ENCODE measurements at places on chromosomes 1 and 21.

GRCh38 chr1:200889571-200889970 lies 5.1 kb upstream of the INAVA start:
- DNase-seq: no peak
- no peaks in the 10 kb centered on the region for H3K36me3 ChIP-seq
- H3K4me1 ChIP-seq: peaks cover 18% of the 10 kb centered on the region
- no peak overlapping the region for H3K27ac ChIP-seq
- no peak overlapping the region for H3K4me3 ChIP-seq

DNA sequence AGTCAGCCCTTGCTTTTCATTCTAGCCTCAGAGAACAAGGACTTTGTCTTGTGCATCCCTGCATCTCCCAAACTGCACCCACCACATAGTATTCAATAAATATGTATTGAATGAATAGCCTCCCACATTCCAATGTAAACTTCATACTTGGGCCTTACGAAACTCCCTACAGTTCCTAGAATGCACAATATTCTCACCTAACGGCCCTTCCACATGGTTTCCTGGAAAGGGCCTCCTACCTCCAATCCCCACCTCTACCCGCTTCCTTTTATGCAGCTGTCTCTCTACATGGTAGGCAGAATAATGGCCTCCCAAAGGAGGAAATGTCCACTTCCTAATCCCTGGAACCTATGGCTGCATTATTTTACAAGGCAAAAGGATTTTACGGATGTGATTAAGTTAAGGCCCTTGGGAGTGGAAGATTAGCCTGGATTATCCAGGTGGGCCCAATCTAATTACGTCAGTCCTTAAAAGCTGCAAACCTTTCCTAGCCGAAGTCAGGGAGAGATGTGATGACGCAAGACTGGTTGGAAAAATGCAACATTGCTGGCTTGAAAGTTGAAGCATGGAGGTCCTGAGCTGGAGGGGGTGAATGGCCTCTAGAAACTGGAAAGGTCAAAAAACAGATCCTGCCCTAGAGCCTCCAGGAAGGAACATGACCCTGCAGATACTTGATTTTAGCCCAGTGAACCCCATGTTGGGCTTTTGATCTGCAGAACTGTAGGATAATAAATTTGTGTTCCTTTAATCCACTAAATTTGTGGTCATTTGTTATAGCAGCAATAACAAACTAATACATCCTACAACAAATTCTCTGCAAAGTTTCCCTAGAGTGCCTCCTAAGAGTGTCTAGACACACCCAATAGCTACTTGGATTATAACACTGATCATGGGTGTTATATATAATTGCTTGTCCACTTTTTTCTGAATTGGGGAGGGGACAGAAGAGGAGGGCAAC lies 5.2 kb upstream of the PIK3C2B start:
- H3K27ac ChIP-seq: no peak overlapping the region
- no peak for DNase-seq
- no peaks in the 10 kb centered on the region for H3K36me3 ChIP-seq
- no peaks in the 10 kb centered on the region for H3K4me1 ChIP-seq
- no peak overlapping the region for H3K4me3 ChIP-seq

DNA sequence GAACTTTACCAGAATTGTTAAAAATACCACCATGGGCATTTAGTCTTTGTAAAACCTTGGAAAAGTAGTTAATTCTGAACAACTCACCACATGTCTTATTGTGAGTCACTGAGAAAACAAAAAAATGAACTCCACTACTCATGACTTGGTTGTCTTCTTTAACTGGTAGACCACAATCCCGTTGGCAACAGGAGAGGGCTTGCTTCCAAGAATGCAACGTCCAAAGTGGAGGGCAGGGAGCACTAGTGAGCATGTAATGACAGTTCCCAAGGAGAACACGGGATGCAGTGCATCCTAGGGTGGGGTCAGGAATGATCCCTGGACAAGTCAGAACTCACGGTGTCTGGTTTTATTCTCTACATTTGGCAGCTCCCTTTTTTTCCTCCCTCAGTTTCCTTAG lies 15.2 kb upstream of the HMCN1 start:
- no peak overlapping the region for H3K27ac ChIP-seq
- no peaks in the 10 kb centered on the region for H3K36me3 ChIP-seq
- H3K4me3 ChIP-seq: no peak overlapping the region
- no peaks in the 10 kb centered on the region for H3K27me3 ChIP-seq
- H3K4me1 ChIP-seq: no peaks in the 10 kb centered on the region

- peaks cover 28% of the 10 kb centered on the region for H3K27me3 ChIP-seq
- peak; percentile 21 for DNase-seq
- no peak overlapping the region for H3K27ac ChIP-seq
- no peaks in the 10 kb centered on the region for H3K4me1 ChIP-seq
These were observed 168.4 kb upstream of the CACNA1E start for GRCh38 chr1:181314959-181315358.

- DNase-seq: no peak
- H3K27ac ChIP-seq: no peak overlapping the region
- no peaks in the 10 kb centered on the region for H3K27me3 ChIP-seq
- no peaks in the 10 kb centered on the region for H3K4me1 ChIP-seq
- H3K4me3 ChIP-seq: no peak overlapping the region
These were observed 76.3 kb downstream of the RUSC1 start for GRCh38 chr1:155396874-155397476.

DNA sequence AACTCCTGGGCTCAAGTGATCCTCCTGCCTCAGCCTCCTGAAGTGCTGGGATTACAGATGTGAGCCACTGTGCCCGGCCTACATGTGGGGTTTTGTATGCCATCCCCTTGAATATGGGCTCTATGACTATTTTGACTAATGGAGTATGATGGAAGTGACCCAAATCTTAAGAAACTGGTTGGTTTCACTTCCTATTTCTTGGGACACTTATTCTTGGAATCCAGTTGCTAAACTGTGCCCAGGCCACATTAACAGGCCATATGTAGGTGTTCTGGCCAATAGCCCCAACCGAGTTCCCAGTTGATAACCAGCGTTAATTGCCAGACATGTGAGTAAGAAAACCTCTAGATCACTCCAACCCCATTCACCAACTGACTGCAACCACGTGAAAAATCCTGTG lies 36.3 kb upstream of the CLIC4 start:
- no peak overlapping the region for H3K4me3 ChIP-seq
- H3K27ac ChIP-seq: no peak overlapping the region
- H3K4me1 ChIP-seq: no peaks in the 10 kb centered on the region
- no peaks in the 10 kb centered on the region for H3K36me3 ChIP-seq
- no peaks in the 10 kb centered on the region for H3K27me3 ChIP-seq

GRCh38 chr1:63276624-63277023 lies 45.7 kb upstream of the FOXD3 start:
- DNase-seq: no peak
- H3K4me1 ChIP-seq: no peaks in the 10 kb centered on the region
- no peak overlapping the region for H3K4me3 ChIP-seq
- H3K27me3 ChIP-seq: no peaks in the 10 kb centered on the region
- no peaks in the 10 kb centered on the region for H3K36me3 ChIP-seq

GRCh38 chr1:192592981-192593708 lies 17.6 kb downstream of the RGS1 start:
- no peak overlapping the region for H3K27ac ChIP-seq
- no peaks in the 10 kb centered on the region for H3K4me1 ChIP-seq
- H3K36me3 ChIP-seq: no peaks in the 10 kb centered on the region
- H3K4me3 ChIP-seq: no peak overlapping the region
- H3K27me3 ChIP-seq: no peaks in the 10 kb centered on the region

DNA sequence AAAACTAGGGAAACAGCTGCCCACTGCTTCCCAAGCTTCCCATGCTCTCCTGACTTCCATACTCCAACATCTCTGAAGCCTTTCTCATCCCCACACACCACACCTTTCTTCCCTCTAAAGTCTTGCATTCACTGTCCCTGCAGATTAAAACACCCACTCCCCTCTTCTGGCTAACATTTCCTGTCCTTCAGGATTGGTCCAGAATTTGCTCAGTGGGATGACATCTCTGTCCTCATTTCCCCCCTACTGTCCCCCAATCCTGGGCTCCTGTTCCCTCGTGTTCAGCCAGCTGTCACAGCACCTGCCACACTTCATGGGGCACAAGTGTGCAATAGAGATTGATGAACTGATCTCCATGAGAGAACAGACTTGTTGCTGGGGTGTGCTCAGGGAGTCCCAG lies 82.7 kb downstream of the KCND3 start:
- DNase-seq: no peak
- no peak overlapping the region for H3K27ac ChIP-seq
- no peaks in the 10 kb centered on the region for H3K36me3 ChIP-seq

DNA sequence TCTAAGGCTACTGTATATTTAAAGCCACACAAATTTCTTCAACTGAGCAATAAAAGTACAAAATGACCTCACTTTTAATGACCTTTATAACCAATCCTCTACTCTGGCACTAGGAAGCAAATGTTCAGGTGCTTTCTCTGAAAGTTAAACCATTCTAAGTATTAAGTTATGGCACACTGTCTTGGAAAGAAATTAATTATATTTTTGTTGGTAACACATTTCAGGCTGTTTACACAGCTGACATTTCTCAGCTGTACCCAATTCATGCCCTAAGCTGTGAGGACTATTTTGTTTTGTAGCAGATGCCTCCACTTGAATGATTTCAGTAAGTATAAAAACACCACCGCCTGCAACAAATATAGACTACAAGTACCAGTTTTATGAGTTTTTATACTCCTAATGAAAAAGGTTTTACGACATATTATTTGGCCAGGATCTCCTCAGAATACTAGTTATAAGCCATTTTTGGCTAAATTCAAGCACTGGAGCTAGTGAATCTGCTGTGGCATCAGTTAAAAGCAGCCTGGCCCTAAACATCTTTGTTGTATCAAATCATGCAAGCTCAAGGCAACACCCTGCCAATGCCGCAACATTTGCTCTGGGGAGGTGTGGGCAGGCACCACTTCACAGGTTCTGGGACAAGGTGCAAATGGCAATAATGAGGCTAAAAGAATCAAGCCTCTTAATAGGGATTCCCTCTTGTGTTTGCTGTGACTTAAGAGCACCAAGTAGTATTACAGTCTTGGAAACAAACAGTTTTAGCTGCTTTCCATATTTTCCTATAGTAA lies 228.4 kb upstream of the DMRTA2 start:
- no peaks in the 10 kb centered on the region for H3K27me3 ChIP-seq
- no peaks in the 10 kb centered on the region for H3K4me1 ChIP-seq
- DNase-seq: no peak
- no peaks in the 10 kb centered on the region for H3K36me3 ChIP-seq
- no peak overlapping the region for H3K4me3 ChIP-seq

GRCh38 chr21:22444990-22445389 lies 1446.8 kb downstream of the NCAM2 start:
- no peaks in the 10 kb centered on the region for H3K36me3 ChIP-seq
- H3K4me1 ChIP-seq: no peaks in the 10 kb centered on the region
- no peak for DNase-seq
- H3K27me3 ChIP-seq: no peaks in the 10 kb centered on the region
- H3K4me3 ChIP-seq: no peak overlapping the region

- no peak overlapping the region for H3K4me3 ChIP-seq
- H3K36me3 ChIP-seq: no peaks in the 10 kb centered on the region
- no peak for DNase-seq
- H3K4me1 ChIP-seq: no peaks in the 10 kb centered on the region
- H3K27ac ChIP-seq: no peak overlapping the region
- no peaks in the 10 kb centered on the region for H3K27me3 ChIP-seq
These were observed 360.4 kb upstream of the NR5A2 start for GRCh38 chr1:199667089-199667488.

- no peak overlapping the region for H3K27ac ChIP-seq
- DNase-seq: no peak
- no peak overlapping the region for H3K4me3 ChIP-seq
- no peaks in the 10 kb centered on the region for H3K4me1 ChIP-seq
- H3K36me3 ChIP-seq: no peaks in the 10 kb centered on the region
These were observed 250.9 kb upstream of the FMN2 start for GRCh38 chr1:239840790-239841189.

DNA sequence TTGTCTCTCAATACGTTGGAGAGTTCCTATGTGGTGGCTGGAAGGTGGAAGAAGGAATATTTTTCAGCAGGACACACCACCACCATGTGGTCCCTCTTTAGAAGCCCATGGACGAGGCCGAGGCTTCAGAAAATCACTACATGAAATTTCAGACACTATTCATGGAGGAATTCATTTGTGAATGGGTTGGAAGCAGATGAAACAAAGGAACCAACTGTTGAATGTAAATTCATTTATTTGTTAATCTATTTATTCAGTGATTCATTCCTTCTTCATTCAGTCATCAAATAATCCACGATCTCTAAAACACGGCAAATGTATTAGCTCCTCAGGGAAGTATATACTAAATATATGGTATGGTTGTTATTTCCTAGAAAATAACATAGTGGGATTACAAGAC lies 12.2 kb downstream of the SLC35F3 start:
- no peak overlapping the region for H3K4me3 ChIP-seq
- H3K27me3 ChIP-seq: no peaks in the 10 kb centered on the region
- H3K27ac ChIP-seq: no peak overlapping the region
- DNase-seq: no peak
- no peaks in the 10 kb centered on the region for H3K4me1 ChIP-seq

GRCh38 chr1:16055613-16056520 lies 12.3 kb downstream of the CLCNKB start:
- H3K4me3 ChIP-seq: no peak overlapping the region
- H3K4me1 ChIP-seq: no peaks in the 10 kb centered on the region
- H3K27ac ChIP-seq: no peak overlapping the region
- peak; percentile 96 for DNase-seq
- H3K27me3 ChIP-seq: no peaks in the 10 kb centered on the region

- H3K4me1 ChIP-seq: no peaks in the 10 kb centered on the region
- H3K4me3 ChIP-seq: no peak overlapping the region
- H3K27ac ChIP-seq: no peak overlapping the region
- no peak for DNase-seq
- no peaks in the 10 kb centered on the region for H3K27me3 ChIP-seq
These were observed 6.0 kb downstream of the DYNLT5 start for GRCh38 chr1:66758241-66758755.

GRCh38 chr1:110444561-110444960 lies 6.4 kb upstream of the PROK1 start:
- H3K4me3 ChIP-seq: no peak overlapping the region
- H3K27me3 ChIP-seq: no peaks in the 10 kb centered on the region
- H3K36me3 ChIP-seq: no peaks in the 10 kb centered on the region
- H3K27ac ChIP-seq: no peak overlapping the region
- peak; percentile 23 for DNase-seq

DNA sequence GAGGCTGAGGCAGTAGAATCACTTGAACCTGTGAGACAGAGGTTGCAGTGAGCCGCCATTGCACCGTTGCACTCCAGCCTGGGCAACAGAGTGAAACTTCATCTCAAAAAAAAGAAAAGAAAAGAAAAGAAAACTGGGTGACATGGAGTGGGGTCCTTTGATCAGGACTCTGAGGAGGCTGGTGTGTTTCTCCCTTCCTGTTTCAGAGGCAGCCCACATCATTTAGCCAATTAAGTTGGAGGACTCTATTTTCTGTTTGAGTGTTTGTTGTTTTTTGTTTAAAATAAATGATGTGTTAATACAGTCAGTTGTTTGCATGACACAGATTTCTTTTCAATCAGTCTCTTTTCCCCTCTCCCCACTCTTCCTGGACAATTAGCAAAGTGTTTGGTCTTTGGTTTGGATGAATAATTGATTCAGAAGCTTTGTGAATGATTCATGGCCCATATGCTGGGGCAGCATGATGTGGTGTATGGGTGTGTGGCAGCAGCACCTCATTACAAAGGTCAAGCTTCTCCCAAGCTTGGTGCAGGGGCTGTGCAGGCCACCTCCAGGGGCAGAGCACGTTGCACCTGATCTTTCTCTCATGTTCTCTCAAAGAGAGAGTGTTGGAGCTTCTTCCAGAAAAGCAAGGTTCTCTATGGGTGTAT lies 48.8 kb downstream of the CACNA1E start:
- H3K27ac ChIP-seq: no peak overlapping the region
- H3K4me1 ChIP-seq: no peaks in the 10 kb centered on the region
- H3K4me3 ChIP-seq: no peak overlapping the region
- H3K36me3 ChIP-seq: no peaks in the 10 kb centered on the region

- H3K4me3 ChIP-seq: no peak overlapping the region
- DNase-seq: no peak
- H3K27ac ChIP-seq: no peak overlapping the region
- H3K4me1 ChIP-seq: no peaks in the 10 kb centered on the region
These were observed 21.2 kb upstream of the C1orf115 start for GRCh38 chr1:220669005-220669404.
